NCI-H1105 (cell line): ENCODE measurements at places on chromosomes 5 and 9.

DNA sequence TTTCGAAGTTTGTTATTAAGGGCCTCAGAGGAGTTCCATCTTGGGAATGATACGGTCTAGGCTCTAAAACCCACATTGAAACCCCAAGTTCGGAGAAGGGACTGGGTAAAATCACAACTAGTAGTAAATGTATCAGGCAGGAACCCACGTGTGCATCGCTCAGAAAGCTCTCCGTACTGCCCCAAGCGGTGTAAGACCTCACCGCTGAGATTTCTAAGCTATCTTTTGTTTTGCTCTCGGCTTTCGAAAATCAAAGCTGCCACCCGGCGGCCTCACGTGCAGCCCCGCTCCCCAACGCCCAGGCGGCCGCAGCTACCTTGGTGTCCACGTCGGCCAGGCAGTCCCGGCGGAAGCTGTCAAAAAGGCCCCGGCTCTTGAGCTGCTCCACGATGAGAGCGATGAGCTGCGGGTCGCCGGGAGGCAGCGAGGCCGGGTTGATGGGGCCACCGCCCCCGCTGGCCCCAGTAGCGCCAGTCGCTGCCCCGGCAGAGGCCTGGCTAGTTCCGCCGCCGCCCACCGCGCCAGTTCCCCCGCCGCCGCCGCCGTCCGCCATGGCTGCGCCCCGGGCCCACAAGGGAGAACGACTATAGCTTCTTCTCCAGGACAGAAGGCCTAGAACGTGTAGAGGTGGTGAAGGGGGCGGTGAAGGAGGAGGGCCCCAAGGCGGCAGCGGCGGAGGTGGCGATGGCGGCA is 420 bp downstream of the BOD1 start:
- peak; percentile 27 for DNase-seq

- no peak for DNase-seq
Observed at GRCh38 chr9:114150608-114151007, 4.7 kb upstream of the COL27A1 start.

- DNase-seq = no peak
Observed at GRCh38 chr9:86324308-86324707, 29.9 kb downstream of the TUT7 start.

DNA sequence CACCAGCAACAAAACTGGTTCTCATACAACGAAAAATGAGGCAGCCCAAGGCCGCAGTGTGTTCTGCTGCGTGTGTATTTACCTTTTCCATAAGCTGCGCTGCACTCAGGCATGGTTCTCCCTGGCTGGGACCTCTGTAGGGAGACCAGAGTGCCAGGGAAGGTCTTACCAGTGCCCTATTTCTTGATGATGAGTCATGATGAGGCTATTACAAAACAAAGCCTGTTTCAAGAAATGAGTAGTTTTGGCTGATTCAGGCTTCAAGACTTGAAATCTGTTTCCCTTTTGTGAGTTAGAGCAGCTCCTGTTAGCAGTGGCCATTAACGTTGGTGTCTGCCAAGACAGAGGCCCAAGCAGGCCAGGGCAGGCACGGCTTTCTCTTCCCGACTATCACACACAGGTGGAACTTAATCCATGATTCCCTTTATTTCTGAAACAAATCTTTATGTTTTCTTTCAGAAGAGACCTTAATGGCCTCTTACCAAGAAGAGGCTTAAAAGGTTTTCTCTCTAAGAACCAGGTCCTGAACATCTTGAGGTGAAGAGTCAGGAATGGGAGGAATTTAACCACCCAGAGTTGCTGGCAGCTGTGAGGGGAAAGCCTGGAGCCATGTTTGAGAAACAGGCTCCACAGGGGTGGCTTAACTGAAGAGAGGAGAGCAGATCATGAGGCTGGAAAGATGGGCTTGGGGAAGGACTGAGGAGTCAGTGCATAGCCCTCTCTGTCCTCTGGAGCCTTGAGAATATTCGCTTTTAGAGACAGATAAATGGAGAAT is 41.4 kb upstream of the TIFAB start:
- DNase-seq = no peak

DNA sequence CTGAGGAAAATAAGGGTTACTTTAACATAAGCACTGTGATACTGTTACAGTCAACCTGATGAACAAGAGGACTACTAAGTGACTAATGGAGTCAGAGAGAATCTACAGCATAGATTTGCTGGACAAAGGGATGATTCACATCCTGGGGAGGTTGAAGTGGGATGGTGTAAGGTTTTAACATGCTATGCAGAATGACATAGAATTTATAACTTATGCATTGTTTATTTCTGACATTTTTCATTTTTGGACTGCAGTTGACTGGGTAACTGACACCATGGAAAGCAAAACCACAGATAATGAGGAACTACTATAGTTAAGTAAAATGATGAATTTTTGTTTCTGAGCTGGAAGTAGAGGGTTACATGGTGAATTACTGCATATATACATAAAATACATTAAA is 389.2 kb downstream of the MAT2B start:
- DNase-seq = no peak

GRCh38 chr9:87714819-87715218 is 11.1 kb upstream of the CTSL start:
- DNase-seq = no peak

- no peak for DNase-seq
Observed at GRCh38 chr9:109789556-109789955, 9.6 kb downstream of the PALM2AKAP2 start.

GRCh38 chr5:37988454-37989046 is 148.7 kb upstream of the GDNF start:
- no peak for DNase-seq

GRCh38 chr5:9774472-9775079 is 144.4 kb upstream of the TAS2R1 start:
- no peak for DNase-seq

- no peak for DNase-seq
Observed at GRCh38 chr9:75397836-75398235, 309.5 kb downstream of the OSTF1 start.

- DNase-seq = no peak
Observed at GRCh38 chr5:89302102-89302891, 419.3 kb upstream of the MEF2C start.

GRCh38 chr9:98994172-98995058 is 50.7 kb downstream of the COL15A1 start:
- DNase-seq = no peak

GRCh38 chr9:17800418-17800817 is 221.6 kb downstream of the SH3GL2 start:
- DNase-seq = no peak

DNA sequence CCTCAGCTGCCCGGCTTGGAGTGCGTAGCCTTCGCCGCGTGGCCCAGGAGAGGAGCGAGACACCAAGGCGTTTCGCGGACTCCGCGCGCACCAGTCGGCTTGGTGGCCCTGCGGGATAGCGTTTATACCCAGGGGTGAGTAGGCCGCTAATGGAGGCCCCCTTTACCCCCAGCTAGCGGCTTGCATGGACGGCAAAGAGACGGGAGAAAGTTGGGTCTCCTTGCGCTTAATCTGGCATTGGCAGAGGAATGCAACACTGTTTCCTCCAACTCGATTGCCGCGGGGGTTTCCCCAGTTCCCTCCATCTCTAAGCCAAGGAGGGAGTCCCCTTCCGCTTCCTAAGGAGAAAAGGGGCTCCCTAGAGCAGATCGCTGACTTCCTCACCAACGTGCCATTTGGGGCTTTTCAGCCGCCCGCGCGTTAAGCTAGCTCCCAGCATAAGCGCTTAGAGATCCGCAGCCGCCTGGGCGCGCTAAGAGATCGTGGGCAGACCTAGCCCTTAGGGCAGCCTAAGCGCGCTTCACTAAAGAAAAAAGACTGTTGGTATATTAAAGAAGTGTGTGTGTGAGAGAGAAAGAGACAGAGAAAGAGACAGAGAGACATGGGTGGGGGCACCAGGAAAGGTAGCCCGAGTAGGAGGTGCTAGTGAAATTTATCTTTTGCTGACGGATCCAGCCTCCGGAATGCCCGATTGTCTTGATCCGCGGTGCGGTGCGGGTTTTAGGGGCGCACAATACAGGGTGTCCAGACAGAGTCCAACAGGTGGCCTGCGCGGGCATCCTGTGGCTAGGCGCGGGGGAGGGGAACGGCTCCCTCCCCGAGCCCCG is 597.9 kb upstream of the SGCD start:
- peak; percentile 4 for DNase-seq

DNA sequence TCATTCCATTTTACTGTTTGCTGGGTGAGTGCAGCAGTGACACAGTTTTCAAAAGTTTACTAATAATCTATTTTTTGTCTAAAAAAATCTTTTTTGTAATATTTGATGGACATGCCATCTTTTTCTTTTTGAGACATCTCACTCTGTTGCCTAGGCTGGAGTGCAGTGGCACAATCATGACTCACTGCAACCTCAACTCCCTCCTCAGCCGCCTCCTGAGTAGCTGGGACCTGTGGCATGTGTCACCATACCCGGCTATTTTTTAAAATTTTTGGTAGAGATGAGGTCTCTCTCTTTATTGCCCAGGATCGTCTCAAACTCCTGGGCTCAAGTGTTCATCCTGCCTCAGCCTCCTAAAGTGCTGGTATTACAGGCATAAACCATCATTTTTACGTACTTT is 86.0 kb downstream of the KDM4C start:
- no peak for DNase-seq

GRCh38 chr9:94082956-94083355 is 1.3 kb upstream of the PTPDC1 start:
- DNase-seq = no peak

GRCh38 chr5:21219251-21219650 is 1231.3 kb upstream of the CDH18 start:
- DNase-seq = no peak

DNA sequence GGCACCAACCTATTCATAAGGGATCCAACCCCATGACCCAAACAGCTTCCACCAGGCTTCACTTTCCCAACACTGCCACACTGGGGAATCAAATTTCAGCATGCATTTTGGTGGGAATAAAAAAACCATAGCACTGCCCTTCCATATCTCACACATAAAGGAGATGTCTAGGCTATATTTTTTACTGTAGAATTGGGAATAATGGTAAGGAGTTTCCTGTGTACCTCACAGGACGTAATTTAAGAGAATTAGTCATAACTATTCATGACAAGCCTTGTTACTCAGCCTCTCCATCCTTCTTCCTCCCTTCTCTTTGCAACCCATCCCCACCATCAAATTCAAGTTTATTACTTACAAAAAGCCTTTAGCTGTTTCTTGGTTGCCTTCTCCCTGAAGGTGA is 352.1 kb downstream of the MLLT3 start:
- DNase-seq = no peak

DNA sequence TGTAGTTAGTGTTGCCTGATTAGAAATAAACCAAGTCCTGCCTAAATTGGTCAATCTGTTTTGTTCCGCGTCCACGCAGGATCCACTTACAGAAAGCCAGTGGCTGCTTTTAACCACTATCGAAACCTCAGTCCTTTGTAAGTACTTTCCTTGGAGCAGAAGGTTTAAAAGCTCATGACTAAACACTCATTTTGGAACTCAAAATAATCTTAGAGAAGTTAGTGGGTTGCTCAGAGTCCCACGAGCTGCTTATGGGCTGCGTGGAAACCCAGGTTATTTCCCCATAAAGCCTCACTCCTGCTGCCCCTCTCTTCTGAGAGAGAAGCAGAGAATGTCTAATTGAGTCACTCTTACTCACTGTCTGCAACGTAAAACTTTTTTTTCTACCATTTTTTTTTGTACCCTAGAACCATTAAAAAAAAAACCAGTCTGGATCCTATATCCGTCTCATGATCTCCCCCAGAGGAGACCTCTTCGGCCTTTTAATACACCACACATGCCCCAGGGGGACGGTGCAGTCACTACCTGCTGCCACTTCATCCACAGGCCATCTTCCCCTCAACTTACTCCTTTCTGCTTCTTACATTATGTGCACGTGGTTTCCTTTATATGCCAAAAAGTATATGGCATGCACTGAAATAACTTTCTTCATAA is 7.6 kb downstream of the BASP1 start:
- no peak for DNase-seq

- no peak for DNase-seq
Observed at GRCh38 chr5:136819526-136820302, 454.4 kb upstream of the TRPC7 start.

DNA sequence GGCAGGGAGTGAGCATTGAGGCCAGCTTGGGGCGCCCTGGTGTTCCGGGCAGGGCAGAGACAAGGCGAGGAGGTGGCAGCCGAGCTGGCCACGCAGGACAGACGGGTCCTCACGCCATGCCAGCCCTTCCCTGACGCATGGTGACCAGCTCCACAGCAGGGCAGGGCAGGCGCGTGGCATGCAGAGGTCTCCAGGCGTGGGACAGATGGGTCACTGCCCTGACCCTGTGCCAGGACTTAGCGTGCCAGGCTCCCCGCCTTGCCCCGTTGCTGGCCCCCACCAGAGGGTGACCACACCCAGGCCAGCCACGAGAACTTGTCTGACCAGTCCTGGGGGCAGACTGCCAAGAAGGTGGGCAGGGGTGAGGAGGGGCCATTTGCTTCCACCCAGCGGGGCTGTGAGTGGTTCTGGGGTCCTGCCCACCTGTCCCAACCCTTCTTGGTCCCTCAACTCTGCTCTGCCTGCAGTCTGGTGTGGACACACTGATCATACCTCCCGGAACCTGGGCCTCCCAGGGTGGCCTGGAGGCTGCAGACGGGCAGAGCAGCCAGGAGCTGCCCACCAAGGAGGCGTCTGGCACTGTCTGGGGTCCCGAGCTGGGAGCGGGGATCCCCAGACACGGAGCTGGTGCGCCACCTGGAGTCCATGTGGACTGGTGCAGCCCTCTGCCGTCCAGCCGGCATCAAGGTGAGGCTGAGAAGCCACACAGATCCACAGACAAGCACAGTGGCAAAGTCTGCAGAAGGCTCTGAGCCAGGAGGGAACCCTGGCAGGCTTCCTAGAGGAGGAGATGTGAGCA is at the start of gene RNF224:
Gene RNF224, plus strand, starts transcription at position 449 of the 799 bp plus-strand sequence. CDS start 834 bp downstream, outside the sequence.
- peak; percentile 47 for DNase-seq

- DNase-seq = no peak
Observed at GRCh38 chr5:168798065-168799023, 219.2 kb upstream of the PANK3 start.

- DNase-seq = no peak
Observed at GRCh38 chr5:169970339-169970738, 10.0 kb downstream of the INSYN2B start.

DNA sequence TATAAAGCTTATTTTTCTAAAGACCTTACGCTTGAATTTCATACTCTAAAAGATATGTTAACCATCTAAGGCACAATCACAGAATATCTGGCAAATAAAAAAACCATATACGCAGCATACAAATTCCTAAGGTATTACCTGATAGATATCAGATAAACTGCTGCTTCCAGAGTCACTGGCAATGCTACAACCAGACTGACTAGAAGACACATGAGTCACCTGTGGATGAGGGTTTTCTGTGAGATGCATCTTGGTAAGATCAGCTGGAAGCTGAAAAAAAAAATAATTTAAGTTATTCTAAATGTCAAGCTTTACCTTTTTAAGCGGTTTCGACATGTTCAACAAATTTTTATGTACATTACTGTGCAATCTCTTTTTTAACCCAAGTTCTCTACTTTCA is 113.8 kb downstream of the RAPGEF6 start:
- no peak for DNase-seq

GRCh38 chr5:11180890-11181289 is 419.9 kb upstream of the DAP start:
- no peak for DNase-seq
